NCI-H1048 (cell line): ENCODE measurements at places on chromosomes 6 and 20.

GRCh38 chr6:80541181-80541580 lies 434.7 kb downstream of the BCKDHB start:
- DNase-seq: no peak

DNA sequence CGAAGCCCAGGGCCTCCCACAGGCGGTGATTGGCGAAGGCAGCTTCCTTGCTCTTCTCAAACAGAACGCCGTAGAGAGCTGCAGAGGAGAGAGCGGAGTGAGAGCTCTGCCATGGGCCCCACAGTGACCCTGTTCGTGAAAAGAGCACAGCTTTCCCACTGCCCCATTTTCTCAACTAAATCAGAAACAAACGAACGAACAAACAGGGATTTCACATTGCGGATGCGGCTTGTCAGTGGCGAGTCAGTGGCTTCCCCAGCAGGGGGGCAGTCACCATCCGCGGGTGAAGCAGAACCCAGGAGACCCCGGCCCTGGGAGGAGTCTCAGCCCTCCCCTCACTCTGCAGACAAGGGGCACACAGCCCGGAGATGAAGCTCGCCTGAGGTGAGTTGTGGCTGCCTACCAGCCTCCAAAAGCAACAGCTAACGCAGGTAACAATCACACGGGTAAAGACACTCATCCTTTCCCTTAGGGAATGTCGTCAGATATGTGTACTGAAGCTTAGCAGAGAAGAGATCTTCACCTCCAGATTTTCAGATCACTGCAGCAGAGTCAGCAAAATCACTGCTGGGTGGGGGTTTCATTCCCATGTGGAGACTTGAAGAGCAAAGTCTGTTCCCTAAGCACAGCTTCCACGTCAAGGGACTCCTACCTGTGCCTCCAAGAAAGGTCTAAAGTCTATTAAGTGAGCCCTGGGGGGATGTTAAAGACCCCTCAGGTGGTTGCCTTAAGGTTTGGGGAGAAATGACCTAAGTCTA lies 51.2 kb upstream of the GPR31 start:
- DNase-seq: no peak

GRCh38 chr20:47033665-47034064 lies 139.0 kb downstream of the EYA2 start:
- DNase-seq: no peak

- no peak for DNase-seq
Observed at GRCh38 chr6:119620846-119621555, 271.4 kb upstream of the MAN1A1 start.

- DNase-seq: no peak
Observed at GRCh38 chr6:79028641-79029314, 49.3 kb downstream of the PHIP start.

DNA sequence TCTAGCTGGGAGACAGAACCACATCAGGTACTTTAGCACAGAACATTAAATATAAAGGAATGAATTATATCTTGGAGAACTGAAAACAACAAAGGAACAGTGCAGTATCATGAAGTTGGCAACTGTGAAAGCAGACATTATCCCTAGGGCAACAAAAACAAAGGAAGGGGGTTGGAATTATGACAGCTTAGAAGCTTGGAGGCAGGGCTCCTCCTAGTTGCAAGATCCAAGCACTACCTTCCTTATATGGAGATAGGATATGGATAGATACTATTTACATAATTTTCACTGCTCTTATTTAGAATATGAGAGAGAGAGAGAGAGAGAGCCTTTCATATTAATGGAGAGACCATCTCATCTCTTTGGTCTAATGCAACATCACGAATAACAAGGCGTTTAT lies 27.0 kb downstream of the TMEM14A start:
- no peak for DNase-seq

- no peak for DNase-seq
Observed at GRCh38 chr20:3863317-3863716, 16.7 kb downstream of the MAVS start.

- DNase-seq: no peak
Observed at GRCh38 chr6:37251211-37251780, 6.3 kb upstream of the TBC1D22B start.

DNA sequence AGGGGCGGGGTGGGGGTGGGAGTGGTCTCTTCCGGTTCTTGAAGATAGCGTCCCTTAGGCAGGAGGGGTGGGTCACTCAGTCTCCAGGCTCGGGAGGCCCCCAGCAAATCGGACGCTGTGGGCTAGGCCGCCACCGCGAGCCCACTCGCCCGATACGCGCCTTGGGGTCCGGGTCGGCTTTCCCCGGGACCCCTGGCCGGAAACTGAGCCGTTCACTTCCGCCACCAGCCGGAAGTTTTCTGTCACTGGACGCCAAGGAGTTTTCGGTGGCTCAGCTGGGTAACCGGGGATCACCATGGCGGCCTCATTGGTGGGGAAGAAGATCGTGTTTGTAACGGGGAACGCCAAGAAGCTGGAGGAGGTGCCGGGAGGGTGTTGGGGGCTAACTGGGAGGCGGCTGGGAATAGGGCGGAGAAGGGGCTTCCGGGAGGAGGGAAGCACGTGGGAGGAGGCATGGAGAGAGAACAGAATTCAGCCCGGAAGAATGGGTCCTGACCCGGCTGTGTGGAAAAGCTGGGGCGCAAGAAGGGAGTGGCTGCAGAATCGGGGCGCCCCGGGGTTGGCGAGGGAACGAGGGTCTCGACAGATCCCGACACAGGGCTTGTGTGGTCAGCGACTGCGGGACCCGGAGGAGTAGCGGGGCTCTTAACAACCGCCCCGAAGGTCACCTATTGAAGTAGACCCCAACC lies at the start of gene ITPA:
TSS of gene ITPA (plus strand) at position 242 of the 689 bp plus-strand sequence. CDS start at position 296, 54 bp downstream.
- DNase-seq: peak; percentile 8

- no peak for DNase-seq
Observed at GRCh38 chr6:157693867-157694266, 129.2 kb upstream of the SNX9 start.

GRCh38 chr20:57921676-57922075 lies 211.9 kb upstream of the PMEPA1 start:
- no peak for DNase-seq

- DNase-seq: no peak
Observed at GRCh38 chr6:16770701-16771569, 9.7 kb upstream of the ATXN1 start.

DNA sequence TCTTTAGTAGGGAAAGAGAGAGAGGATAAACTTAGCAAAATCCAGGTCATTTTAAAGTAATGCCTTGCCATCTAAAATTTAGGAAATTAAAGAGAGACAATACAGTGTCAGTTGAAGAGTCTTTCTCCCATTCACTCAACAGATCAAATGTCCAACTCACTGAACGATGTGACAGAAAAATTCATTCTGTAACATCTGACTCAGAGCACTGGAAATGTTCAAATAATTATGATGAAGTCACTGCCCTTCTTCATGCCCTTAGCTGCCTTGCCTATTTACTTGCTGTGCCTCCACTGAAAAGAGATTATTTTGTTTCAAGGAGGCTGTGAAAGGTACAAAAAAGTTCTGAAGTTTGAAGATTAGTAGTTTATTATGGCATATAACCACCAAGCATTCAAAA lies 434.8 kb downstream of the ADGRB3 start:
- DNase-seq: no peak

GRCh38 chr6:144500892-144501291 lies 215.8 kb downstream of the UTRN start:
- no peak for DNase-seq

DNA sequence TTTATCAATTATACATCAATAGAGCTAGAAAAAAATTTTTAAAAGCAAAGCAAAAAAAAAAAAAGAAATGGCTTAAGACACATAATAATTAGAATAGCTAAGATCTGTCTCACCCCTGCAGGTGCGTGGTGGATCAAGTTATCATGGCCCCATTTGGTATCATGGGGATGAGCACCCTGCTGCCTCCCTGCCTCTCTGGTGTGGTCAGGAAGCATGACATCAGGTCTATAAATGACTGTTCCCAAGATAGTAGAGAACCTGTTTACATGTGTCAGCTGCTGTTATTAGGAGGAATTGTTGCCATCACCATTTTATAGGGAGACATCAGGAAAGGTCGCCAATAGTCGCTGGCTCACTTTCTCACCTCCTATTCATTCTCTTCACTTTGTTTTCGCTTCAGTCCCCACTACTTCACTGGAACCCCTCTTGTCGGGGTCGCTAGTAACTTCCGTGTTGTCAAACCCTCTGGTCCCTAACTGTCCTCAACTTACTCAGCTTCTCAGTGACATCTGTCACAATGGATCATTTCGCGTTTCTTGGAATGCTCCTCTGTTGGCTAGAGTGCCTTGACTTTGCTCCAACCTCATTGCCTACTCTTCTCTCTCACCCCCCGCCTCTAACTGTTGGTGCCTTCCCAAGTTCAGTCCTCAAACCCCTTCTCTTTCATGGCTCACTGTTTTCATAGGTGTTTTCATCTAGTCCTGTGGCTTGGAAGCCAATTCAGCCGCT lies 4.7 kb downstream of the DNTTIP1 start:
- DNase-seq: no peak

DNA sequence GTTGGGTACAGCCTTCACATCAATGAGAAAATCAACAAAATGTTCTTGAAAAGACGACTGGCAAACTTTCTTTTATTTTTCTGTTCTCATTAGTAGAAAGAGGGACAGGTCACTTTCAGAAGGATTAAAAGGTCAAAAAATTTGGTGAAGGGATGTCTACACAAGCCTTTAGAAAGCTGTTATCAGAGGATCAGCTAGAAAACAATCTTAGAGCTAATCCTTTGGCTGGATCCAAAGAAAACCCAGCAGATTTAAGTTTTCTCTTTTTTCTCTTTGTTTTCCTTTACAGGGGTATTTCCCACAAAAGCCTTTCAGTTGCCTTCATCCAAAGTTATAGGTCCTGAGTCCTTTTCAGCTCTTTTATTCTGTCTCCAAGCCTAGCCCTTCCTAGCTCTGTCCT lies 57.3 kb upstream of the EDN1 start:
- no peak for DNase-seq

DNA sequence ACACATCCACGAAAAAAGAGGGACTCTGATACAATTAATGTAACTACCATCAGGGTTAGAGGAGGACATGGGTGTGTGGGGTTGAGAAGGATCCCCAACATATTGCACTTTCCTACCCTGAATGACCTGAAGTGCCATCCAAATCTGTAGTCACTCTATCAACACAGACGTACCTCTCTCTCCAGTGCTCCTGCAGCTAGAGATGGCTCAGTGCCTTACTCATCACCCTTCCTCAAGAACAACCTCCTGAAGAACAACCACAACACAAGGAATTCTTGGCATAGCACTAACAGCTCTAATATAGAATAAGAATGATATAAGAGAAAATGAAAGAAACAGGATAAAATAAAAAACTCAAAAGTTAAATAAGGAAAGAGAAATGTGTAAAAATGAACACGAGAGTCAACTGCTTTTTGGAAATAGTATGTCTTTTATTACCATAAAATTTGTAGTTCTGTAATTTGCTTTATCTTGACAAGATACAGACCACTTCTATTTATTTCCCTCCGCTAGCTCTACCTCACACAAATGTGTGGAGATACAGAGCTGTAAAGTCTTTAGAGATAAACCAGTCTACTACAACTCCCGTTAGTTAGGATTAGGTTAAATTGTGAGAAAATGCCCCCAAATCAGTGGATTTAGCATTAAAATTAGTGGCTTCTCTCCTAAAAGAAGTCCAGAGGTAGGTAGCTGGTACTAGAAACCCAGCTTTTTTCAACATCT lies 63.9 kb downstream of the REV3L start:
- DNase-seq: no peak

- no peak for DNase-seq
Observed at GRCh38 chr20:64080013-64080812, at the start of gene OPRL1. TSS of gene OPRL1 (plus strand) at chr20:64080082. CDS start at chr20:64092721, 12,639 bp downstream.

DNA sequence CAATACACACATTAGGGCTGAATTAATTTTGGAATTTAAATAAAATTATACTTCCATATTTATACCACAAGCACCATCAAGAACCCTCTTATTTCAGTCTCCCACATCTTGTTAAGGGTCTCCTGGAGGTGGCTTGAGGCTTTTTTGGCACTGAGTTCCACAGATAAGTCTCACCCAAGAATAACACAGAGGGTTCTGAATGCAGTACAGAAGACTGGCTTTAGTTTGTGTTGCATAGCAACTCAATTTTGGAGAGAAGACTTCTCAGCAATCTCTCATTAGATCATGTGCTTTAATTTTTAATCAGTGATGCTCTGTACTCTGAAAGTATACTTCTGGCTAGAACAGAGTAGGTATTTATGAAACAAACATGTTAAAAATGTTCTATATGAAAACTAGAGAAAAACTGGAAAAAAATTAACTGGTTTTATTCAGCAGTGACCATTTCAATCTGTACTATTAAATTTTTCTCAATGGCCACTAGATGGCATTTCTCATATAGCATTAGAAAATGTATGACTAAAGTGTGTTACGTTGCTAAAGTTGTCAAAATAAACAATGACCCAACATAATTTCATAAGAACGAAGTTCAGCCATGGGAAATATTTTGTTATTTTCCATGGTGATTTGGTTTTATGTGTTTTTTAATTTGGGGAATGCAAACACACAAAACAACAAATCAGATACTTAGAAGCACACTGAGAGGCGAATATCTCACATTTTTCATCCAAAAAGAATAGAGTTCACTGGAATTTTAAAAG lies 32.7 kb upstream of the MAP7 start:
- DNase-seq: peak; percentile 7

GRCh38 chr6:111829998-111830397 lies 43.3 kb downstream of the FYN start:
- no peak for DNase-seq
